ENCODE measurements at places on chromosomes 2 and 18.

- DNase-seq: no peak
- H3K27ac ChIP-seq: peak overlapping the region; percentile 42
- no peaks in the 10 kb centered on the region for H3K4me1 ChIP-seq
- H3K27me3 ChIP-seq: no peaks in the 10 kb centered on the region
- no peaks in the 10 kb centered on the region for H3K36me3 ChIP-seq
These were observed 96.2 kb downstream of the PDE1A start for GRCh38 chr2:182330451-182331305.

- no peak overlapping the region for H3K4me3 ChIP-seq
- H3K36me3 ChIP-seq: no peaks in the 10 kb centered on the region
- no peaks in the 10 kb centered on the region for H3K4me1 ChIP-seq
- DNase-seq: no peak
These were observed 45.4 kb downstream of the RABL2A start for GRCh38 chr2:113672326-113672932.

GRCh38 chr18:6885006-6885481 lies 155.5 kb downstream of the ARHGAP28 start:
- no peak overlapping the region for H3K27ac ChIP-seq
- no peak overlapping the region for H3K4me3 ChIP-seq
- H3K4me1 ChIP-seq: no peaks in the 10 kb centered on the region
- no peaks in the 10 kb centered on the region for H3K36me3 ChIP-seq

DNA sequence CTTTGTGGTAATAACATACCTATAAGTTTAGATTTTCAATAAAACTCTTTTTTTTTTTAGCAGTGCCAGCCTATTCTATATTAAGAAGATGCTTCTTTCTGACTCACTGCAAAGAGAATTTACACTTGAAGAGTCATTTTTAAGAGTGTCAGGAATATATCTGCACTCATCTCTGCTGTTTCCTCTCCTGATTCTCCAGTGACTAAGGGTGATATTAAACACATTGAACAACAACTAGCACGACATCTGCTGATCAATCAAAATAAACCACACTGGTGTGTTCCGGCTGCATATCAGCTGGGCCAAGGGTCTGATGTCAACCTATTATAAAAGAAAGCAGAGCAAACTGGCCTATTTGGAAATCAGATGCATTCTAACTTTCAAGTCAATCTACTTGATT lies 15.0 kb downstream of the RAB27B start:
- no peak overlapping the region for H3K27ac ChIP-seq
- no peak overlapping the region for H3K4me3 ChIP-seq
- H3K4me1 ChIP-seq: no peaks in the 10 kb centered on the region
- H3K27me3 ChIP-seq: no peaks in the 10 kb centered on the region

DNA sequence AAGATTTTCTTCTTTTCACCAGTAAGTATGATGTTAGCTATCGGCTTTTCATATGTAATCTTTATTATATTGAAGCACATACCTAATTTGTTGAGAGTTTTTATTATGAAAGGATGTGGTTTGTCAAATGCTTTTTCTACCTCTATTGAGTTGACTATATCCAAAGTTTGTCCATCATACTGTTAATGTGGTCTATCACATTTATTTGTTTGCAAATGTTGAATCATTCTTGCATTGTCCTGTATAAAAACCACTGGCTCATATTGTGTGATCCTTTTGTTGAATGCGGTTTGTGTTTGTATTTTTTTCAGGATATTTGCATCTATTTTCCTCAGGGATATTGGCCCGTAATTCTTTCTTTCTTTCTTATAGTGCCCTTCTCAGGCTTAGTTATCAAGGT lies 675.5 kb downstream of the NUP35 start:
- H3K27me3 ChIP-seq: no peaks in the 10 kb centered on the region
- no peak for DNase-seq
- no peak overlapping the region for H3K4me3 ChIP-seq
- no peaks in the 10 kb centered on the region for H3K4me1 ChIP-seq
- H3K36me3 ChIP-seq: no peaks in the 10 kb centered on the region

DNA sequence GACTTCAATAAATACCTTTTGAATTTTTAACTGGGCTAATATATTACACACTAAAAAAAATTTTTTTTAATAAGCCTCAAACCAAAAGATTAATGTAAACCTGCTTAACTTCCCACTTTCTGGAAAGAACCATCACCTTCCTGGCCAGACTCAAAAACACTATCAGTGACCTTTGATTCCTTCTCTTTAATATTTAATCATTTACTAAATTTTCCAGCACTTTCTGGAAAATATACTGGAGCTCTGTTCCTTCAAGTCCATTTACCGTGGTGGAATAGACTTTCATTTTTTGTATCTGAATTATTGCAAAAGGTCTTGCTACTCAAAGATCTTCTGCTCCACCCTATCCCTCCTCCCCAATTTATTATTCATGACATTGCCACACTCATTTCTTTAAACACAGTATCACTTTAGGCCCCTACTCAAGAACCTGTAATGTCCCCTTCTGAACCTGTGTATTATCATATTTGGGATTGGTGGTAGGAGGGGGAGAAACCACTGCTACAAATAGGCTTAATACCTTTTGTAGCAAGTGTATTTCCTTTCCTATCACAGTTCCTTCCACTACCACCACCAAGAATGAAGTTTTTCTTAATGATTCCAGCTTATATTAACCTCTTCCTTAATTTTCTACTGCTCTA lies 7.4 kb downstream of the PPP4R3B start:
- no peak overlapping the region for H3K27ac ChIP-seq
- H3K27me3 ChIP-seq: no peaks in the 10 kb centered on the region
- no peak for DNase-seq
- H3K4me3 ChIP-seq: no peak overlapping the region

DNA sequence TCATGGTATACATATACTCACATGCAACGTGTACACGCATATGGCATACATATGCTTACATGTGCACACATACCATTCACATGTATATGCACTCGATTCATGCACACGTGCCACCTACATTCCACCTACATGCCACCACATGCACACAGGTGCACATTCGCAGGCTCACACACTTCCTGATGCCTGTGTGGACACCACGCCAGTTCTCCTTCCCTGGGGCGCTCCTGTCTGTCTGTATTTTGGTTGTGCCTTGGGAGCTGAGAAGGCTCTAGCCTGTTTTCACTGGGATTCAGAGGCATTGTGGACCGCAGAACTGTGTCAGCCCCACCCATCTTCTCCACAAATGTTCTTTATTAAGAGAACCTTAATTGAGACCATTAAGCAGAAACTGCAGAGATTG lies 96.6 kb upstream of the CTDP1 start:
- no peak for DNase-seq
- peaks cover 8% of the 10 kb centered on the region for H3K4me1 ChIP-seq
- no peak overlapping the region for H3K4me3 ChIP-seq
- H3K36me3 ChIP-seq: no peaks in the 10 kb centered on the region

- H3K27me3 ChIP-seq: no peaks in the 10 kb centered on the region
- H3K36me3 ChIP-seq: no peaks in the 10 kb centered on the region
- H3K4me3 ChIP-seq: no peak overlapping the region
These were observed 337.5 kb downstream of the GULP1 start for GRCh38 chr2:188628989-188629752.

DNA sequence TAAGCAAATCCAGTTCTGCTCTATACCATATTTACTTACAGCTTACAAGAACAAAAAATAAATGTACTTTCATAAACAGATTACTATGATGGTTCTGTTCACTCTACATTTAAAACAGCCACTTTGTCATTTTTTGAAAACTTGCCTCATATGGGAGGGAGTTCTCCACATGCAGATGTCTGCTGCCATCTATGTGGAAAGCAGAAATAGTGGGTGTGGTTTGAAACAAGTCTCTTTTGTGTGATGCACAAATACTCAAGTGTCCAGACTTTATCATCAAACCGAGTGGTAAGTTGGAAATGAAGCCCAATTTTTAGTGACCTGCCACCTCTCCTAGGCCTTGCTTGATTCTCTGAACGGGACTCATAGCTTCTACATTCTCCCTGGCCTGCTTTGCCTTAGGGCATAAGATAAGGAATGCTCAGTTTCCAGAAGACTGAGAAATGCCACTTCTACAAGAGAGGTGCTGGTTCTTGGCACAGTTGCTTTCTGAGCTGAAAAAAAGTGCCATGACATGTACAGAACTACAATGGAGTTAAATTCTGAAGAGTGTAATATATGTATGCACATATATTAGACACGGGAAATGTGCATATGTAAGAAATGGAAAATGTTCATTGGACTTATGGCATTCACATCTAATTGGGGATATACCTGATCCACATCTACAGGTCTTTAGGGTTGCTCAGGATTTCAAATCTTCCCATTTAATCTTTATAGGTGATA lies 221.0 kb downstream of the SLC8A1 start:
- H3K4me1 ChIP-seq: no peaks in the 10 kb centered on the region
- no peak overlapping the region for H3K27ac ChIP-seq
- no peaks in the 10 kb centered on the region for H3K36me3 ChIP-seq
- no peak for DNase-seq

DNA sequence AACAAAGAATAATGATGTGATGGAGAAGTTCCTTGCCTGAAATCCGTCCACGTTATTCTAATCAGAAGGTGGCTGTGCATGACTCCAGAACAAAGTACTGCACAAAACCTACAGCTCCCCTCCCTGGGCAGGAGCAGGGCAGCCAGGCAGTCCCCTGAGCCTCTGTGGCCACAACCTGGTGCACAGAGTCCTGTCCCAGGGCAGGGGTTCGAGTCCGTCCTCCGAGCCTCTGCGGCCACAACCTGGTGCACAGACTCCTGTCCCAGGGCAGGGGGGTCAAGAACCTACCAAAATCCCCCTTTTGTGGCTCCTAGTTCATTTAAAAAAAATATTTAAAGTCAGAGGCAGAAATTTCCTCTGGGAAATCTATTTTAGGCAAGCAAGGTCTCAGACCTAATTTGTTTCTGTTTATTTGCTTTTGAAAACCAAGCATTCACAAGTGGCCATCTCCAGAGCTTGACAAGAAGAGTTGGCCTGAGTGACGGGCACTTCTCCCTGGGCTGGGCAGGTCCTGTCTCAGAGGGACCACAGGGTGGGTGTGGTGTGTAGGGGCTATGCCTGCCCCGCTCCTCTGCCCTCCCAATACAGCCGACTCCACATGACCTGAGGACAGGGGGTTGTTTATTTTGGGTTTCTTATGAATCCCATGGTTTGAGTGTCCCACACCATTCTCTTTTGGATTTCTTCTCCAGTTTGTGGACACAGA lies 255.9 kb upstream of the PXDN start:
- no peaks in the 10 kb centered on the region for H3K27me3 ChIP-seq
- no peaks in the 10 kb centered on the region for H3K36me3 ChIP-seq
- no peak overlapping the region for H3K27ac ChIP-seq
- no peaks in the 10 kb centered on the region for H3K4me1 ChIP-seq

DNA sequence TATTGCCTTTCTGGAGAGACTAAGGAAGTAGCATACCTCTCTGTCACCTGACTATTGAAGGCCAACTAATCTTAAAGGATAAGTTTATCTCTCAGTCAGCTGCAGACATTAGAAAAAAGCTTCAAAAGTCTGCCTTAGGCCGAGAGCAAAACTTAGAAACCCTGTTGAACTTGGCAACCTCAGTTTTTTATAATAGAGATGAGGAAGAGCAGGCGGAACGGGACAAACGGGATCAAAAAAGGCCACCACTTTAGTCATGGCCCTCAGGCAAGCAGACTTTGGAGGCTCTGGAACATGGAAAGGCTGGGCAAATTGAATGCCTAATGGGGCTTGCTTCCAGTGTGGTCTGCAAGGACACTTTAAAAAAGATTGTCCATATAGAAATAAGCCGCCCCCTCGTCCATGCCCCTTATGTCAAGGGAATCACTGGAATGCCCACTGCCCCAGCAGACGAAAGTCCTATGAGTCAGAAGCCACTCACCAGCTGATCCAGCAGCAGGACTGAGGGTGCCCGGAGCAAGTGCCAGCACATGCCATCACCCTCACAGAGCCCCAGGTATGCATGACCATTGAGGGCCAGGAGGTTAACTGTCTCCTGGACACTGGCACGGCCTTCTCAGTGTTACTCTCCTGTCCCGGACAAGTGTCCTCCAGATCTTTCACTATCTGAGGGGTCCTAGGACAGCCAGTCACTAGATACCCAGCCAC lies 61.5 kb upstream of the FAM98A start:
- no peak overlapping the region for H3K4me3 ChIP-seq
- no peak overlapping the region for H3K27ac ChIP-seq
- H3K36me3 ChIP-seq: no peaks in the 10 kb centered on the region
- no peak for DNase-seq

DNA sequence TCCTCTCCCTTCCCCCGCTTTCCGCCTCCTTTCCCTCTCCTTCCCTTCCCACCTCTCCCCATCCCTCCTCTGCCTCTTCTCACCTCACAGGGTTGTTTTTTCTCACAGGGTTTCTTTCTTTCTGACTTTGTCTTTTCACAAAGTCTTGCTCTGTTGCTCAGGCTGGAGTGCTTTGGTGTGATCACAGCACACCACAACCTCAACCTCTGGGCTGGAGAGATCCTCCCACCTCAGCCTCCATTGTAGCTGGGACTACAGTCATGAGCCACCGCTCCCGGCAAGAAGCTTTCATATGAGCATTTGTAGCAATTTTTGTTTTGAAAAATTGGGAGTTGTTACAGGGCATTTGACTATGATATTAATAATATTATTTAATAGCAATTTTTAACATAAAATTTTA lies 32.9 kb downstream of the ACSL3 start:
- H3K27ac ChIP-seq: no peak overlapping the region
- H3K27me3 ChIP-seq: no peaks in the 10 kb centered on the region
- H3K4me3 ChIP-seq: no peak overlapping the region
- H3K36me3 ChIP-seq: no peaks in the 10 kb centered on the region

DNA sequence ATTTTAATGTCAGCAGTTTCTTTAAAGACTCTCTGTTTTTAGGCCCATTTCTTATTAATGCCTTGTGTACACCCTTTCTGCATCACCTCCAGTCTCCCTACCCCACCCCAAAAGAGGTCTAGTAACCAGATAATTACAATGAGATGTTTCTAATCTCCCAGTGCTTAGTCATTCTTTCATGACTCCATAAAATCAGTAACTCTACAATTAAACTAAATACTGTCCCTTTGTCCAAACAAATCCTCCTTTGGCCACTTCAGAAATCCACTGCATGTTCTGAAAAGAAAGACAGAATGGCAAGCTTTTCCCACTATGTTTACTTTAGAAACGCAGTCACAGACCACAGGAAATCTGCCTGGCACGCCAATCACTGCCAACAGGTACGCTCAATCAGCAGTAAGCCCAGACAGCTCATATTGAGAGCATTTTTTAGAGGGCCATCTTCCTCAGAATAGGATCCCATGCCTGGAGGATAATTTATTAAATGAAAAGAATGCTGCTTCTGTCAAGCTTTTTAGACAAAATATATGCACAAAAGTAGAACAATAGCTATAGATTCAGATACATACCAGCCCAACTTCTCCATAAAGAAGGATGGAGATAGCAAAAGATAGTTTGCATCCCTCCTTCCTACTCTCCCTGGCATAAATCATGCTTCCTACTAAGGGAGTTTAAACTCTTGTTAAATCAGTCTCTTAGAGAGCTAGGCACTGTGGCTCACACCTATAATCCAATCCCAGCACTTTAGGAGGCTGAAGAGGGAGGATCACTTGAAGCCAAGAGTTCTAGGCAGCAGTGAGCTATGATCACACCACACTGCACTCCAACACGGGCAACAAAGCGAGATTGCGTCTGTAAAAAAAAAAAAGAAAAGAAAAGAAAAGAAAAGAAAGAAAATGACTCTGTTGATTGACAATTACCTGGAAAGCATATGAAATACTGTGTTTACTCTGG lies 14.6 kb downstream of the CLASP1 start:
- no peak overlapping the region for H3K27ac ChIP-seq
- no peak overlapping the region for H3K4me3 ChIP-seq
- DNase-seq: no peak

- no peak for DNase-seq
- H3K4me3 ChIP-seq: no peak overlapping the region
- H3K27me3 ChIP-seq: no peaks in the 10 kb centered on the region
- no peak overlapping the region for H3K27ac ChIP-seq
These were observed 111.3 kb upstream of the MCFD2 start for GRCh38 chr2:47026748-47027534.

Measured in ascending aorta (tissue), 2 donors.